ENCODE measurements at places on chromosomes 6 and 20.
A peak's percentile ranks its signal among the peaks of the same experiment; 100 is the strongest.

DNA sequence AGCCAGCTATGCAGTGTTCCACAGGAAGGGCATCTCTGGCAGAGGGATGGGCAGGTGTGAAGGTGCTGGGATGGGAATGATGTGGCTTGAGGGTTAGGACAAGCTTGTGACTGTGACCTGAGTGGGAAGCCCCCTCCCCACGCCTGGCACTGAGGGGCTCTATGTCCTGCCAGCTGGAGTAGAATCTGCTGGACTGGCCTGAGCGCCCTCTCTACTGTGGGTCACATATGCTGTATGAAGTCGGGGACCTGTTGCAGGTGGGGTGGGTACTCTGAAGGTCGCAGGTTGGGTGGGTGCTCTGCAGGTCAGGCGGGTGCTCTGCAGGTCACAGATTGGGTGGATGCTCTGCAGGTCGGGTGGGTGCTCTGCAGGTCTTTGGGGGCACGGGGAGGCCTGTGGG, 20.3 kb downstream of the KCNG1 start:
- DNase-seq, result no peak

GRCh38 chr20:62984666-62985443, 21.9 kb downstream of the BHLHE23 start:
- no peak for DNase-seq

DNA sequence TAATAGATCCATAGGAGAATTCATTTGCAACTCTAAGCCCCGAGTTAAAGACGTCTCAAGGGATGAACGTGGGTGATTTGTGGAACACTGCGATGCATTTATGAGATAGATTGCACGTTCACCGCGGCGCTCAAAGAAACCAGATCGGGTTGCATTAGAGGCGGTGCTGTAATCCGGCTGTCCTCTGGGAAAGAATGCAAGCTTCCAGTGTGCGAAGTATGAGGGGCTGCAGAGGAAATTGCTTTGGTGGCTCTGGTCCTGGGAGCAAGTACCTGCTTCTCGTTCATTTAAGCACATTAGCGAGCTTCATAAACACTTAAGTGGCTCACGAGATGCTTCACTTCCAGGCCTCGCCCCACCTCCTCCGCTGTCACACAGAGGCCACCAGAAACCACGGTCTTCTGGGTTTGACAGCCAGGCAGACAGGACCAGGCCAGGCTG, 182.3 kb downstream of the CDH4 start:
- no peak for DNase-seq

GRCh38 chr6:122953766-122954165, 42.3 kb upstream of the CLVS2 start:
- DNase-seq, result no peak

DNA sequence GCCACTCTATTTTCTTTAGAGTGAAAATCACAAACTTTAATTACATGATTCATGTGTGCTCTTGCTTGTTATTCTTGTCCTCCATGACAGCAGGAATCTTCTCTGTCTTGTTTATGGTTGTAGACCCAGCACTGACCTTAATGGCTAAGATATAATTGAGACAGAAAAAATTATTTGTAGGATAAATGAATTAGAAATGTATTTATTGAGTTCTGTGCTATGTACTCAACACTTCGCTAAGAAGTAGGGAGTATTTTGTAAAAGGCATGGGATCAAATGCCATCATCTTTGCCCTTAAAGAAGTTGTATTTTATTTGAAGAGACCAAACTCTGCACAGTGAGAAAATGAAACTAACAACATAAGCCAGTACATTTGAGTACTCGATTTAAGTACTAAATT, 71.2 kb downstream of the CBLN4 start:
- no peak for DNase-seq

- no peak for DNase-seq
Measured at GRCh38 chr6:103107985-103108384, 1714.5 kb downstream of the GRIK2 start.

DNA sequence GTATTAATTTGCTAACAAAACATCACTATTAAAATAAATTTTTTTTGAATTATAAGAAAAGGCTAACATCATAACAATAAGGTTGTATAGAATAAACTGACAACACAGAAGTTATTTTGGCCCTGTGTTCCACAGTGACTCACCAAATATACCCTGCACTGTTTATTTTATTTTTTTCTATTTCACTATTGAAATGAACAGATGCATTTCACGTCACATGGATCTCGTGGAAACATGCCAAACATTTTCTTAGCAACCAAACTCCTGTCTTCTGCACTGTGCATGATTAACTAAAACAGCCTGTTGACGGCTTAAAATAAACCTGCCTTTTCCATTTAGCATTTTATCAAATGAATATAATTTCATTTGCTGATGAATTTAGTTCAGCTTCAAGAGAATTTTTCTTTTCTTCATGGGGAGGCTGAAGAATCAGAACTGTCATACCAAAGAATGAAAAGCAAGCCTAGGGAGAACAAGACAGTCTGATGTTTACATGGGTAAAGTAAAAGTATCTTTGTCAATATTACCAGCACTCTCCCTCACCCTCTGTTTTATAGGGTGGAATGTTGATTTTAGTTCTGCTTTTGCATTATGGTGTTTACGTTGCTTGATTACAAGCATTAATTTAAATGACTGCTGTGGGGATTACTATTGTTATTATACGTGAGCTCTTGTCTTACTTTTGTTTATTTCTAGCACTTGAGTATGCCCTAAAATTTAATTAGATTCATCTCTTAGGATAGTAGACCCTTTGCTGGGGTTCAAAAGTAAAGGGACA, 115.3 kb downstream of the LCA5 start:
- DNase-seq, result no peak

GRCh38 chr6:141467041-141467440, 665.7 kb upstream of the GJE1 start:
- DNase-seq, result no peak

DNA sequence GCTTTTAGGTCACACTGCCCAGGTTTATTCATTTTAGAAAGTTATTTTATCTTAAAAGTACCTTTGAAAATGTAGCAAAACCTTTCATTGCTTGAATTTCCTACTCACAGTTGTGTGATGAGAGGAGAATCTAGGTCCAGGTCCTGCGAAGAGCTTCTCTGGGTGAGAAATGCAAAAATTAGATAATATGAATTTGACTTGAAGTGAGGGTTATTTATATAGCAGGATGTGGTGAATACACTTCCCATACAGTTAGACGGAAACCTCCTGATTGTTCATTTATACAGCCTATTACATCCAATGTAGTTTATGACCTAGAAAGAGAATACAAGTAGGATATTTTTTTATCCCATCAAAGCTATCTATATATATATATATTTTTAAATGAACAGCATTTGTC, 30.5 kb downstream of the CDKAL1 start:
- DNase-seq, result peak; percentile 16

- no peak for DNase-seq
Measured at GRCh38 chr20:9518576-9519175, 4.3 kb downstream of the LAMP5 start.

DNA sequence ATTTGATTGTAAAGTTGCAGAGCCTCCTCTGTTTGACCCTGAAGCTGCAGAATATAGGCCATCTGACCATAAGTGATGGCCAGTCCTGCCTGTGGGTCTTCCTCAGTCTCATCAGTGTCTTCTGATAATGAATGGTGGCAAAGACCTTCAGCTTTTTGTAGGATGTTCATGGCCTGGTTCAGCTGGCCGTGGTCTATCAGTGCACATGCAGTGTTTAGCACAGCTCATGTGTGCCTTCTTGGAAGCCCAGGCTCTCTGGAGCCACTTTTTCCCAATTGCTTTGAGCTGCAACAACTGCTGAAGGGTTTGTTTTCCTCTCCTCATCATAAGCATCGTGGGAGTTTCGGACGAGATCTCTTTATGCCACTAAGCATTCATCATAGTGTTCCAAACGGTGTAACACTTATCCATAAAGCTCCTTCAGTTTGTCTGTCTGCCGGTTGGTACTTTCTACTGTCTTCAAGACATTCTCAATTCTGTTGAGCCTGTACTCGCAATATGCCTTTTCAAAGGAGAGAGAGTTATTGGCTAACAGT, 70.1 kb upstream of the TULP4 start:
- no peak for DNase-seq

DNA sequence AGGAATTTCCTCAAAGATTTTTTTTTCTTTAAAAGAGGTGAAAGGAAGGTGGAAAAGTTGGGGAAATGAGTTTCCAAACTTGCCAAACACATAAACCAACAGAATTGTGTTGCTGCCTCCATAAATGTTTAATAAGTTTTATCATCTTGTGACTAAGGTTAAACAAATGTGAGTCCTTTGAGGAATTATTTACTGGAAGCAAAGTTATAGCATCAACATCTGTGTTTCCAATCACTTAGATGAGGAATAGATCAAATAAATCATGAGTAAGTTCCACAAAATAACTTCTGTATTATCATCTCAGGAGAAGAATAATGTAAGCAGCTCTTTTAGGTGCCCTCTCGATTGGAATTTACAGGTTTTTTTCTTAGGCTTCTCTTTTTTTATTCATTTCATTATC, 20.5 kb downstream of the TSHZ2 start:
- no peak for DNase-seq

GRCh38 chr20:39333211-39333610, 371.1 kb downstream of the DHX35 start:
- DNase-seq, result no peak

GRCh38 chr20:24388828-24389380, 80.5 kb upstream of the SYNDIG1 start:
- DNase-seq, result no peak

- DNase-seq, result no peak
Measured at GRCh38 chr6:101816716-101817115, 423.2 kb downstream of the GRIK2 start.

GRCh38 chr6:41523915-41524633, 22.1 kb upstream of the FOXP4 start:
- no peak for DNase-seq

DNA sequence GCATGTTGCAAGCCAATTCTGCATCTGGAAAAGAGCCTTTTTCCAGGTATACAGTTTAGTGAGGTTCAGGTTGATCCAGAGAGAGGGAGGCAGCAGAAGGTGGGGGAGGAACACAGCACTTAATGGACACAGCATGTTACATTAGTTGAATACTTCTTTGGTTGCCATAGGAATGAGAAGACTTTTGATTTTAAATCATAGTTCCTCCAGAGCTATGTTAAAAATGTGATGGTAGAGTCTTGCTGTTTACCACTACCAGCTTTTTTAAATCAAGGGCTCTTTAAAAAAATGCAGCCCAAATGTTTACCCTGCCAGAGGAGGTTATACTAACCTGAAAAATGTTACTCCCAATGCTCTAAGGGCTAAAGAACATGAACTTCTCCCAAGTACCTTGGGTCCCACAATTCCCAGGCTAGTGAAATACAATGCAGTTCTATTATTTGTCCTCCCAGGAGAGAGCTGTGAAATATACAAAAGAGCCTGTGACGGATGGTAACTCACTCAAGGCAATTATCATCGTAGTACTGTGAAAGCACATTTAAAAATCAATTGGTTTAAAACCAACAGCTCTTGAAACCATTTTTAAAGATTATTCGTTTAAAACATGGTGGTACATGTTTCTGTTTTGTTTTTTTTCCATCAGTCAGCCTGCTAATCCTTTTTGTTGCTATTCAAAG, 6.9 kb upstream of the PHACTR1 start:
- DNase-seq, result no peak

- no peak for DNase-seq
Measured at GRCh38 chr6:169864148-169865020, 113.0 kb downstream of the ERMARD start.

GRCh38 chr6:54988576-54988975, 142.0 kb downstream of the FAM83B start:
- no peak for DNase-seq

DNA sequence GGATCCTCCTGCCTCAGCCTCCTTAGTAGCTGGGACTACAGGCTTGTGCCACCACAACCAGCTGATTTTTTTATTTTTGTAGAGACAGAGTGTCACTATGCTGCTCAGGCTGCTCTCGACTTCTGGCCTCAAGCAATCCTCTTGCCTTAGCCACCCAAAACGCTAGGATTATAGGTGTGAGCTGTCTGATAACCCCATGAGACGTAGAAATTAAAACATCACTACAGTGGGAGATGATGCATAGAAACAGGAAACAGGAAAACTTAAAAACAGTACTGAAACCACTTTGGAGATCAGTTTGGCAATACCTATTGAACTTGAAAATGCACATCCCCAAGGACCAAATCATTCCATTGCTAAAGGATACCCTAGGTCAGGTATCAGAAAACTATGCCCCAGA, 10.8 kb downstream of the SENP6 start:
- DNase-seq, result no peak

DNA sequence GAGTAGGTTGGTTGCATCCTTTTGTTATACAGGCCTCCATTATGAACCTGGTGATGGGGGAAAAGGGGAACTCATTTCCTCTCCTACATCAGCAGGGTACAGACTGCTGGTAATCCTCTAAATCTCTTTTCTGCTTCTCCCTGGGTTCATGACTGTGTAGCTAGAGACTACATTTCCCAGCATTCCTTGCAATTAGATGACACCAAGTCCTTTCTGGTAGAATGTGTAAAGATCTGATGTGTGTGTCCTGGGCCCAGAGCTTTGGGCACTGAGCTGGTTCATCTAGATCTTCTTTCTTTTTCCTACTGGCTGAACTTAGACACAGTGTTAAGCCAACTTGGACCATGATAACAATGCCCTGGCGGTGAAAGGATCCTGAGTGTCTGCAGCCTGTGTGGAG, 104.7 kb upstream of the IFNGR1 start:
- DNase-seq, result no peak
